ENCODE measurements at places on chromosomes 7 and 10. TPM values are rescaled to one million over a fixed set of nuclear protein-coding genes. Genes with fewer than 3 reads are reported as not detected.

Gene KIAA1217
- 83.6 TPM for total RNA-seq

Gene EPC1
- total RNA-seq, result 78.7 TPM

Gene RBP3
- total RNA-seq, result not detected

- DNase-seq, result no peak
These were observed 22.0 kb downstream of the TMEM176B start for GRCh38 chr7:150778014-150778737.

Gene UFSP1
- 4.2 TPM for total RNA-seq

DNA sequence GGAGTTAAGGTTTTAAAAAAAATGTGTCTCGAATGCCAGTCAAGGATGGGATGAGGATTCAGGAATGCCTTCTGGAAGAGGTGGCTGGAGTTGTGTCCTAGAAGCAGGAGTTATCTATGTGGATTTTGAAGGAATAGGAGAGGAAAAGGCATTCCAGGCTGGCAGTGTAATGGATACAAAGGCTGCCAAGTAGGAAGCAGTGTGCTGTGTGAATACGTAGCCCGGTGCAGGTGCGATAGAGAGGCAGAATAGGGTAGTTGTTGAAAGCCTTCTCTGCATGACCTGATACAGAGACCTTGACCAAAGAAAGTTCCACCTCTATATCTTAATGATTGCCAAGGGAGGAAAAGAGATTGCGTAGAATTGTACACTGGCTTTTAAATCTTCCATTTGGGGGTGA lies 128.1 kb upstream of the ITGB1 start:
- no peak for DNase-seq

GRCh38 chr10:42519761-42520460 lies 118.5 kb downstream of the ZNF33B start:
- no peak for DNase-seq

Gene CCL24
- 1.3 TPM for total RNA-seq

Gene RP9
- 17.0 TPM for total RNA-seq

DNA sequence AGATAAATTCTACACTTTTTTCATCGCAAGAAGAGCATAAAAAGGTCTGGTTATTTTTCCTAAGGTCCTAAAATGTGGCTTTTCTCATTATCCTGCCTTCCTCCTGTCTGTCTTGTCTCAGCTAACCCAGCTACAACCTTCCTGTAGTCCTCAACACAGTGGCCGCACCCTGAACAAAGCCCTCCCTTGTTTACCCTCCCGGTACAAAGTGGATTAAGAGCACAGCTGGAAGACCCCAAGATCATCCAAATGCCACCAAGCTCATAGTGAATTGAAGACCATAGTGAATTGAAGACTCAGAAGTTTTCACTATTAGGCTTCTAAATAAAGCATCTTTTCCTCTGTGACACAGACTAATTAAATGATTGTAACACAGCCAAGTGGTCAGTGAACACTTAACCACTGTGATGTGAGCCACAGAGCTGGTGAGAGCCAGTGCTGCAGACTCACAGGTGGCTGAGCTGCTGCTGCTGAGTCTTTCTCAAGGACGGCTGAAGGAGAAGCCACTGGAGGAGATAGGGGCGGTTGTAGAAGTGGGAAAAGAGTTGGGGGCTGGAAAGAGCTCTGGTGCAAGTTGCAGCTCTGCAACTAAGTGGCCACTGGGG lies 123.6 kb downstream of the ATXN7L1 start:
- no peak for DNase-seq

Gene CPA2
- total RNA-seq, result not detected

Gene TFR2
- total RNA-seq, result 0.48 TPM

- no peak for DNase-seq
These were observed 30.2 kb downstream of the USP6NL start for GRCh38 chr10:11581213-11581612.

- DNase-seq, result no peak
These were observed 63.0 kb upstream of the ANTXRL start for GRCh38 chr10:46223626-46224413.

DNA sequence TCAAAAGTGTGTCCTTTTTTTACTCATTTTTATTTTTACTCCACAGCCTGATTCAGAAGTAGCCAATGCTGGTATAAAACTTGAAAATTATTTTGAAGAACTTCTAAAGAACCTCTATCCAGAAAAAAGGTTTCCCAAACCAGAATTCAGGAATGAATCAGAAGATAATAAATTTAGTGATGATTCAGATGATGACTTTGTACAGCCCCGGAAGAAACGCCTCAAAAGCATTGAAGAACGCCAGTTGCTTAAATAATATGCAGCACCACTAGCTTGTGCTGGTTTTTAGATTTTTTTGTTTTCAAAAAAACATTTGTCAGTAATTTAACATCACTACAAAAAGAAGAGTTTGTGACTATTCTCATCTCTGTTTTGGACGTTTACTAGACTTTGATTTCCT lies 116.5 kb downstream of the SVOPL start:
- no peak for DNase-seq

DNA sequence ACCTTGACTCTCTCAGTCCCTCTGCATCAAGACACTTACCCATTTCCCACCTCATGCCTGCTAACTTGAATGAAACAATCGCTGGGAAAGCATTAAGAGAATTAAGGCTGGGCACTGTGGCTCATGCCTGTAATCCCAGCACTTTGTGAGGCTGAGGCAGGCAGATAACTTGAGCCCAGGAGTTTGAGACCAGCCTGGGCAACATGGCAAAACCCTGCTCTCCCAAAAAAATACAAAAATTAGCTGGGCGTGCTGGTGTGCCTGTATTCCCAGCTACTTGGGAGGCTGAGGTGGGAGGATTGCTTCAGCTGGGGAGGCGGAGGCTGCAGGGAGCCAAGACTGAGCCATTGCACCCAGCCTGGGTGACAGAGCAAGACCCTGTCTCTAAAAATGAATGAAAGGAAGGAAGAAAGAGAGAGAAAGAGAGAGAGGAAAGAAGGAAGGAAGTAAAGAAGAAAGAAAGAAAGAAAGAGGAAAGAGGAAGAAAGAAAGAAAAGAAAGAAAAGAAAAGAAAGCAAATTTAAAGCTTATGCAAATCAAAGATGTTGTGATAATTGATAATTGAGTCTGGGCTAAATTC lies 646 bp downstream of the SERPINE1 start:
- DNase-seq, result no peak

DNA sequence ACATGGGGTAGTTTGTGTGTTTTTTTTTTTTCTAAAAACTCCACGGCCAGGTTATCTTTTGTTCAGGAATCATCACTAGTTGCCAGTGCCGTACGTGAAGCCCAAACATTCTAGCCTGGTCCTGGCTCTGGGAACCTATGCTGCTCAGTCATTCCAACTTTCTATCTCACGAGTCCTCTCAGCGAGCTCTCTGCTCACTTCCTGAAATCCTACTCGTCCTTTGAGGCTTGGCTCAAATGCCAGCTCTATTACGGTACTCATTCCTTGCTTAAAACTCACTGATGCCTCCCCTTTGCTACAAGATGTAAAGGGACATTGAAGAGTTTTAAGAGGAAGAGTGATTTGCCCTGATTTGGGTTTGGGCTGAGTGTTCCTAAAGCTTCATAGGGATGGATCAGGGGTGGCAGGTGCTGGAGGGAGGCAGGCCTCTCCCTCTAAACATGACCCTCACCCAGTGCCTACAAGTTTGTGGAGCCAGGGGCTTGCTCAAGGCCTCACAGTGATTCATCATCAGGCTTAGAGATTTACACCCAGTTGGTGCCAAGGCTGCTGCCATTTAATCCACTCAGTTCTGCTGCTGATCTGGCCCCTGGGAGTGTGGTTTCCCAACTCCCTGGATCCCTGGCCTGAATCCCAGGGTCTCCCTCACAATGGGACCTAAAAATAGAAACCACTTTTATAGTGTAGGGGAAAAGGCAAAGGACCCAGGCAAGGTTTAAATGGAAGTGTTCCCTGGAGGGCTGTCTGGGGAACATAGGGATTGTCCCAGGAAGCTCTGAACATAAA lies 46.1 kb upstream of the R3HCC1L start:
- no peak for DNase-seq

DNA sequence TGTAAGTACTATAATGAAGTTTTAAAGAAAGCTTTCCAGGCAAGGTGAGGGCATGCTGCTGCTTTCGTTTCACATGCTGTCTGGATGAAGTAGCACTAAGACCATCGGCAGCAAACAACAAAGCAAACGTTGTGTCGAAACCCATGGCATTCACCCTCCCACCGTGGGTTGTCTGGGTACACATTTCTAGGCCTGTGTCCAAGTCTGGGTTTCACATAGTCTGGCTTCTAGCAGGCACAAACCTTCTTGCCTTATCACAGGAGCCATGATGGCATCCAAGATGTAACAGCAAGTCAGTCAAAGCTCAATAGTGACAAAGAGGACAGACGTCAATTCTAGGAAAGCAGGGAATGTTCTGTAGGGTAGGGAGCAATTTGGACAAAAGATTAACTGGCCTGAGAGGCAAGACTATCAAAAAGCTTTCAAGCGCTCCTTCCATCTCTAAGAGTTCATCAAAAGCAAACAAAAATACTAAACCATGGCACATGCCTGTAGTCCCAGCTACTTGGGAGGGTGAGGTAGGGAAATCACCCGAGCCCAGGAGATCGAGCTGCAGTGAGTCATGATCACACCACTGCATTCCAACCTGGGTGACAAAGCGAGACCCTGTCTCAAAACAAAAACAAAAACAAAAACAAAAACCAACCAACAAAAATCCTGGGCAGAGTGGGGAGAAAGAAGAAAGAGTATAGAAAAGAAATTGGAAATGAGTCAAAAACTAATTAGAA lies 42.7 kb downstream of the PAXIP1 start:
- no peak for DNase-seq

- DNase-seq, result no peak
These were observed 223.1 kb upstream of the KLF14 start for GRCh38 chr7:130957137-130957513.

DNA sequence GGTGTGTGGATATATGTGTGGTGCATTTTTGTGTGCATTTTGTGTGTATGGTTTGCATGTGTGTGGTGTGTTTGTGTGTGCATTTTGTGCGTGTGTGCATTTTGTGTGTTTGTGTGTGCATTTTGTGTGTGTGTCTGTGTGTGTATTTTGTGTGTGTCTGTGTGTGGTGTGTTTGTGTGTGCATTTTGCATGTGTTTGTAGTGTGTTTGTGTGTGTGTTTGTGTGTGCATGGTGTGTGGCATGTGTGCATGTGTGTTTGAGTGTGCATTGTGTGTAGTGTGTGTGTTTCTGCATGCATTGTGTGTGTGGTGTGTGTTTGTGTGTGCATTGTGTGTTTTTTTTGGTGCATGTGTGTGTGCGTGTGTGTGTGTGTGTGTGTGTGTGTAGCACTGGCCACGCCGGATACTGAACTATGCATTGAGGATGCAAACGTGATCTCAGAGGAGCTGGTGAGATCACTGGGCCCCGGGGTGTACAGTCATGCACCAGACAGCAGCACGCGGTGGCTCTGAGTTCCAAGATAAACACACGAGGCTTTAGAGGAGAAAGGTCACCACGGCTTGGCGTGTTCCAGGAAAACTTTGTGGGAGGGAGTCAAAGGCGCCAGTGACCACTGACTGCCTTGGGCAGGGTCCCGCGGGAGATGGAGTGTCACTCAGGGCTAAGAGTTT lies 106.6 kb upstream of the SHH start:
- peak; percentile 84 for DNase-seq

DNA sequence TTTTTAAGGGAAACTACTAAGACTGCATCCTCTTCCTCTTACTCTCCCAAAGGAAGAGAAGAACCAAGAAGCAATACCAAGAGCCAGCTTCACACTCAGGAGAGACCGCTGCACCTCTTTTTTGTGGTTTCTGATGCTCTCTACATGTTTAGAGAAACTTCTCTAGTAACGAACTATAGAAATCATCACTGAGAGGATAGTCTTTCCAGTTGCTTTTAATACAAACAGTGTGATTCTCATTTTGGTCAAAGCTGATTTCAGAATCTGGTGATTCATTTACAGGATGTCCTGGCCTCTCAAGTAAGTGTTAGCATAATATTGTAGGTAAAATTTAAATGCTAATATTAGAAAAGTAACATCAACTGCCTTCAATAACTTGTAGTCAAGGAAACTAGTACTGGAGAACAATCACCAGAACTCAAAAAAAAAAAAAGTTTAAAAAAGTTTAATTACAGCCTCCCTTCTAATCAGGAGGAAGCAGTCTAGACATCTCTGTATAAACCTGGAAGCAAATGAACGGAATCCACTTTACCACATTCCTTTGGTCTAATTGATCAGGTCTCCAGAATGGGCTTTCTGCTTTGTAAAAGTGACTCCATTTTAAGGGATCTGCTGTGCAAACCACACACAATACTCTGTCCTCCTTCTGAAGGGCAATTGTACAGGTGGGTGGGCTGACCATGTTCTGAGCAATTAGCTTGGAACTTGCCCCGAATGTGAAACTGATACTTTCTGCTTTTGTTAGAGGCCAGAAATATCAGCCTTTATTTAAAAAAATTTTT lies 3.0 kb downstream of the LAMB1 start:
- no peak for DNase-seq

Gene ERVW-1
- total RNA-seq, result not detected

DNA sequence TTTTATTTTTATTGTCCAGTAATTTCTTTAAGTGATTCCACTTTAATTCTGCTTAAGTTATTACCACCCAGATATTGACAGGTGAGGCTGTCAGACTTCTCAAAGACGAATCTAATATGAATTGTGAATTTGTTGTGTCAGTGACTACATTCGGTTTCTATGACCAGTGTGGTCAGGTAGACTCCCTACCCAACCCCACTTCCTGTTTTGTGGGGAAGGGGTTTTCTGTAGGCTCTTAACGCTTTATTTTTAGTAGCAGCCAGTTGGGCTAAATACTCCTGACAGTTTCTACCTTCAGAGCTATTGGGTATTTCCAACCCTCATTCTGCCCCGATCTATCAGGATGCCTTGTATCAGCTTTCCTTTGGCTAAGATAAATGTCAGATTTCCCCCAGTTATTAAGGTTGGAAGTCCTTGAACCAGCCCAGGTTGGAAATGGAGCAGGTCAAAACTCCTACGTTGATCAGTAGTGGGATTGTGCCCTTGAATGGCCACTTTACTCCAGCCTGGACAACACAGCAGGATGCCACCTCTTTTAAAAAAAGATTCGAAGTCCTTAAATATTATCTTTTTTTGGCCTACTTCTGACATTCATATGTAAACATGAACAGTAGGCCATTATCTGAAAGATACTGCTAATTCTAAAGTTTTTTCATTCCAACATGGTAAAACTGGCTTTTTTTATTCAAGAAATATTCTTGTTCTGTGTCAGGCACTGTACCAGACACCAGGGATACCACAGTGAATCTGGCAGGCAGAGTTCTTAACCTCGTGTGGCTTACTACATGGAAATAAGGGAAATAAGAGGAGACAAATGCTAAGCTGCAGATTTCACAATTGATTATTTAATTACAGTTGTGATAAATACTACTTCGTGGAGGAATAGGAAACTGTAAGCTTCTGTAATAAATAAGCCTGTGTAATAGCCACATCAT lies 133.3 kb upstream of the SAMD8 start:
- no peak for DNase-seq

GRCh38 chr10:94803307-94803706 lies 40.8 kb downstream of the CYP2C19 start:
- no peak for DNase-seq

Gene SRPK2
- 68.2 TPM for total RNA-seq

GRCh38 chr7:91883676-91884362 lies 3.3 kb upstream of the MTERF1 start:
- DNase-seq, result no peak

Gene CABCOCO1
- total RNA-seq, result 1.3 TPM

- no peak for DNase-seq
These were observed 2.2 kb upstream of the ASCC1 start for GRCh38 chr10:72218325-72218724.

Gene THSD7A
- total RNA-seq, result 6.9 TPM

GRCh38 chr7:70325509-70326101 lies 727.3 kb downstream of the AUTS2 start:
- no peak for DNase-seq

Gene MAGI2
- 22.7 TPM for total RNA-seq
